Stimulated activated CD4-positive, alpha-beta T cell treated with anti-CD3 and anti-CD28 coated beads, Interleukin-12 subunit alpha, Interleukin-12 subunit beta, amount 100 ng/mL, for 24 hours (primary cell): ENCODE measurements at places on chromosomes 2 and 18.

DNA sequence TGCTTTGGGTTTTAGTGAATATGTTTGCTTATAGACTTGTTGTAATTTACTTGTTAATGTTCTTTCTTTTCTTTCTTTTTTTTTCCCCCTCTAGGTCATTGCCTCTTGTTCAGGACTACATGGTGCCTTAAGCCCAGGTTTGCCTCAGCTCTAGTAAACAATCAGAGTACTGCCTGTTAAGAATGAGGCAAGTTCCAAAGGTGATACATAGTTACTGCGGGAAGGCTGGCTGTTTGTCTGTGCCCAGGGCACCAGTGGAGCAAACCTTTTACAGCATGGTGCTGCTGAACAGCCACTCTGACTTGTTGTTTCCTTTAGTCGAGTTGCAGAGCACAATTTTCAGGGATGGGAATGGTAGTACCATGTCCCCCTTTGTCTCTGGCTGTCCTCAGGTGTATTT lies 517.2 kb downstream of the NYAP2 start:
- DNase-seq: no peak

GRCh38 chr2:17813010-17813741 lies 3.1 kb upstream of the MSGN1 start:
- DNase-seq: no peak

- no peak for DNase-seq
These were observed 35.3 kb downstream of the ADCYAP1 start for GRCh38 chr18:939958-940357.

GRCh38 chr2:84879584-84880394 lies 1.1 kb downstream of the TRABD2A start:
- no peak for DNase-seq

GRCh38 chr2:233692648-233693047 lies at the start of gene UGT1A6:
TSS of gene UGT1A6 (plus strand) at chr2:233692890. CDS start at chr2:233693005, 115 bp downstream.
- no peak for DNase-seq
